ENCODE measurements at places on chromosomes 1 and 21. TPM values are rescaled to one million over a fixed set of nuclear protein-coding genes. Genes with fewer than 3 reads are reported as not detected.
A peak's percentile ranks its signal among the peaks of the same experiment; 100 is the strongest.

DNA sequence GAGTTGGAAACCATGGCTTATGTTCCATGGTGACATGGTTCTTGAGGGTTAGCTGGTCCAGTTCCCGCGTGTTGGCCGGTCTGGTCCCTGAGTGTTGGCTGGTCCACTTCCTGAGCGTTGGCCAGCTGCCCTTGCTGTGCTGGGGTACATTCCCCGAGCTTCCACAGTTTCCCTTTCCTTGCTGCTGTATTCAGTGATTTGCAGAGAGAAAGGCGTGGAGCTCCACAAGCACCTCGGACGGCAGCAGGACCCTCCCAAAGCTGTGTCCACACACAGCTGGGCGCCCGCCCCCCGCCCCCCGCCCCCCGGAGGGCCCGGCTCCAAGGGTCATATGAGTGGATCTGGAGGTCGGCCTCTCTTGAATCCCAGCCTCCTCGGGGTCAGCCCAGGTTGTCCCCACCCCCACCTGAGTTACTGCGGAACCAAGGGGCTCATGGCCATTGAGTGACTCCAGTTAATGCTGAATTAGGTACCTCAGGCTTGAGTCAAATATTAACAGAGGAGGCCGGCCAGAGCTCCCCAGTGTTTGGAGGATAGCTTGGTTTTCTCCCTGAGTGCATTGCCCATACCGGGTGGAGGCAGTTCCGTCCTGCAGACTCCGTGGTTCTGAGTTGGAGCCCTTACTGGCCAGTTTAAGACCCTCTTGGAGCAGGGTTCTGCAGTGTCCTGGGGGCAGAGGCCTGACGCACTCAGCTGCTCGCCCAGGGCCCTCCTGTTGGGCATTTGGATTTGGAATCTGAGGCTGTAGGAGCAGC, 18.4 kb downstream of the COL18A1 start:
- H3K4me3 ChIP-seq: no peak overlapping the region
- H3K27ac ChIP-seq: no peak overlapping the region
- H3K4me1 ChIP-seq: peaks cover 4% of the 10 kb centered on the region

GRCh38 chr1:80639777-80640533, 1160.8 kb upstream of the ADGRL2 start:
- peaks cover 8% of the 10 kb centered on the region for H3K4me1 ChIP-seq
- H3K27ac ChIP-seq: no peak overlapping the region
- no peaks in the 10 kb centered on the region for H3K27me3 ChIP-seq
- ATAC-seq: no peak
- H3K36me3 ChIP-seq: no peaks in the 10 kb centered on the region
- no peak overlapping the region for H3K4me3 ChIP-seq

DNA sequence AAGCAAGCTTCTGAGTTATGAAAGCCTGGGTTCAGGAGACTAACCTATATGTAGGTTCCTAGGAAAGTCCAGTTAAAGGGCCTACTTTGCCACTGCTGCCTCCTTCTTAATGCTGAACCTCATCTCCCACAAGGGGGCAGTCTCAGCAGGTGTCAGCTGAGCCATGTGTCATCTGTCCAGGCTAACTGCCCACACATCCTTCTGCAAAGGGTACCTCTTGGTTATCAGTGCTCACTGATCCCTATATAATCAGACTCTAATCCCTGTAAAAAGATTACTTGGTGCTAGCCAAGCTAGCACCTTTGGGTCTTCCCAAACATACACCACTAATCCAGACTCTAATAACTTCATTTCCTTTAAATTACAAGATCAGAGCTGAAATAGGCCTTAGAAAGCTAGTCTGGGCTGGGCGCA, 9.0 kb downstream of the PRDX1 start:
- no peaks in the 10 kb centered on the region for H3K27me3 ChIP-seq
- H3K4me1 ChIP-seq: no peaks in the 10 kb centered on the region
- no peak overlapping the region for H3K4me3 ChIP-seq
- H3K27ac ChIP-seq: peak overlapping the region; percentile 19
- H3K36me3 ChIP-seq: peaks cover 93% of the 10 kb centered on the region
- ATAC-seq: peak; percentile 52

- ATAC-seq: no peak
- H3K27me3 ChIP-seq: no peaks in the 10 kb centered on the region
- no peak overlapping the region for H3K27ac ChIP-seq
- no peaks in the 10 kb centered on the region for H3K4me1 ChIP-seq
- H3K4me3 ChIP-seq: no peak overlapping the region
- no peaks in the 10 kb centered on the region for H3K36me3 ChIP-seq
Observed at GRCh38 chr1:193443886-193444285, 257.5 kb upstream of the B3GALT2 start.

- peaks cover 40% of the 10 kb centered on the region for H3K27me3 ChIP-seq
- ATAC-seq: no peak
- no peaks in the 10 kb centered on the region for H3K4me1 ChIP-seq
- H3K27ac ChIP-seq: no peak overlapping the region
Observed at GRCh38 chr1:33640114-33640660, 167.7 kb downstream of the ZSCAN20 start.

DNA sequence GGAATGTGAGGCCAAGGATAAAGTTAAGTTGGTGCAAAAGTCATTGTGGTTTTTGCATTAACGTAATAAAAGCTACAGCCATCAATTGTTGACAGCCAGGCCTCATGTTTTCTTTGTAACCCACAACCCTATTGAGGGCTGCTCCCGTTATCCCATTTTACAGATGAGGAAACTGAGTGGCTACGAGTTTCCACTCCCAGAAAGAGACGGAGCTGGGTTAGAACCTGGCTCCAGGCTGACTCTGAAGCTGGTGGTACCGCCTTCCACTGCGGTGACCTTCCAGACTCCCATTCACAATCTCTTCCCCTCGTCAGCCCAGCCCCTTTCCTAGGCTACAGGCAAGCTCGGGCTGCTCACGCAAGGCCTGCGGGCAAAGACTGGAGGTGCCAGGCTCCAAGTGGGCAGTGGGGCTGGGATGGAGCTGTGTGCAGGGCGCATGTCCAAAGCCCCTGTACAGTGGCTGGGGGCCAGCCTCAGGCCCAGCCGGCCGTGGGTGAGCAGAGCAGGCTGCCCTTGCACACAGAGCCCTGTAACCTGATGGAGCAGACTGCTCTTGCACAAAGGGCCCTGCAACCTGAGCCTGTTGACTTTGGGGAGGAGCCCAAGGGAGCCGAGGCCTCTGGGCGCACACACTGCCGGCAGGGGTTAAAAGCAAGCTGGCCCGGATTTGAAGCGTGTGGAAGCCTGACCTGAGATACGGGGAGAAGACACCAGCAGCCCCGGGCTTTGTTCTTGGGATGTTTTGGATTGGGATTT, 97.4 kb upstream of the TMPRSS2 start:
- H3K36me3 ChIP-seq: no peaks in the 10 kb centered on the region
- H3K27me3 ChIP-seq: peaks cover 37% of the 10 kb centered on the region
- H3K27ac ChIP-seq: no peak overlapping the region
- H3K4me3 ChIP-seq: no peak overlapping the region

GRCh38 chr1:32636914-32637645, 13.3 kb downstream of the ZBTB8OS start:
- H3K27me3 ChIP-seq: no peaks in the 10 kb centered on the region
- no peak overlapping the region for H3K4me3 ChIP-seq
- H3K36me3 ChIP-seq: no peaks in the 10 kb centered on the region
- H3K27ac ChIP-seq: no peak overlapping the region
- no peak for ATAC-seq

DNA sequence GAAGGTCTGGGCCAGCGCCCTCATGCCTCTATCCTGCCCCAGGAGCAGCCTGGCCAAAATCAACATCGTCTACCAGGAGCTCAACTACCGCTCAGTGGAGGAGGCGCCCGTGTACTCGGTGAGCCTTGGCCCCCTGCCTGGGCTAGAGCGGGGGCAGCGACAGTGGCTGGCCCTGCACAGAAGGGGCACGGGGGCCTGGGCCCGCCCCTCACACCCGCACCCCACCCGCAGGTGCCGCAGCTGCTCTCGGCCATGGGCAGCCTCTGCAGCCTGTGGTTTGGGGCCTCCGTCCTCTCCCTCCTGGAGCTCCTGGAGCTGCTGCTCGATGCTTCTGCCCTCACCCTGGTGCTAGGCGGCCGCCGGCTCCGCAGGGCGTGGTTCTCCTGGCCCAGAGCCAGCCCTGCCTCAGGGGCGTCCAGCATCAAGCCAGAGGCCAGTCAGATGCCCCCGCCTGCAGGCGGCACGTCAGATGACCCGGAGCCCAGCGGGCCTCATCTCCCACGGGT, 10.8 kb downstream of the SCNN1D start:
- no peak overlapping the region for H3K4me3 ChIP-seq
- no peak overlapping the region for H3K27ac ChIP-seq
- H3K36me3 ChIP-seq: peaks cover 35% of the 10 kb centered on the region
- no peak for ATAC-seq
- peaks cover 19% of the 10 kb centered on the region for H3K27me3 ChIP-seq
- H3K4me1 ChIP-seq: no peaks in the 10 kb centered on the region

TFAP2E gene
- 0.27 TPM for total RNA-seq

Measured in gastroesophageal sphincter (tissue), 4 donors.